ENCODE measurements at places on chromosomes 2 and 18.

GRCh38 chr2:113196839-113197238 is 23.1 kb downstream of the PSD4 start:
- DNase-seq, result no peak

GRCh38 chr2:192035731-192036442 is 158.8 kb downstream of the TMEFF2 start:
- DNase-seq, result no peak

DNA sequence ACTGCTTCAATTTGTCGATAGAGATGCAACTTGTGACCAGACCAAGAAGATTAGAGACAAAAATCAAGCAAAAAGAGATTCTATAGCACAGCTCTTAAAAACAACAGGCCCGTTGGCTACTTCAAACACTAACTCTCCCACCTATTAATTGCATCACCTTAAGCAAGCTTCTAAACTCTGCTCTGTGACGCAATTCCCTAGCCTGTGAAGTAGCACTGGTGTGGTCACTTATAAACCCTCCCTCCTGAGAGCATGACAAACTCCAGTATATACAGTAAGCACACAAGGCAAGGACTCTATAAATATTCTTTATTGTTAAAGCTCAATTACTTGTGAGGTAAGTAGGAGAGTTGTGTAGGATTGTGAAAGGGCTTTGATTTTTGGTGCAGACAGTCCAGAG is 72.3 kb downstream of the CMPK2 start:
- DNase-seq, result no peak

- DNase-seq, result no peak
Measured at GRCh38 chr2:152571048-152571766, 146.1 kb downstream of the PRPF40A start.

- DNase-seq, result no peak
Measured at GRCh38 chr18:79411614-79412526, 16.1 kb downstream of the NFATC1 start.

DNA sequence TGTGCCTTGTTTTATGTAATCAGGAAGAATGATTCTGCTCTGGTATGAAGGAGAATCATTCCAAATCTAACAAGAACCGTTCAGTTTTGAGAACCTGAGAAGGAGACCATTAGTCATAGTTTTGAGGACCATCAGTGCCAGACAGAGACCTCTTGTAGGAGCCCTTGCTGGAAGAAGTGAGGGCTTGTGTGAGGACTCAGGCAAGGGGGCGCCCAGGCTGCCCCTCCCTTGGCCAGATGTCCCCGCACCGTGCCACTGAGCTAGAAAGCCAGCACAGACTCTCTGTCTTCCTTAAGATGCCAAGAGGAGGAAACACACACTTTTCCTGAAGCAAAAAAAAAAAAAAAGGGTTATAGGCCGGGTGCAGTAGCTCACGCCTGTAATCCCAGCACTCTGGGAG is 55.7 kb upstream of the SLC39A10 start:
- DNase-seq, result no peak

DNA sequence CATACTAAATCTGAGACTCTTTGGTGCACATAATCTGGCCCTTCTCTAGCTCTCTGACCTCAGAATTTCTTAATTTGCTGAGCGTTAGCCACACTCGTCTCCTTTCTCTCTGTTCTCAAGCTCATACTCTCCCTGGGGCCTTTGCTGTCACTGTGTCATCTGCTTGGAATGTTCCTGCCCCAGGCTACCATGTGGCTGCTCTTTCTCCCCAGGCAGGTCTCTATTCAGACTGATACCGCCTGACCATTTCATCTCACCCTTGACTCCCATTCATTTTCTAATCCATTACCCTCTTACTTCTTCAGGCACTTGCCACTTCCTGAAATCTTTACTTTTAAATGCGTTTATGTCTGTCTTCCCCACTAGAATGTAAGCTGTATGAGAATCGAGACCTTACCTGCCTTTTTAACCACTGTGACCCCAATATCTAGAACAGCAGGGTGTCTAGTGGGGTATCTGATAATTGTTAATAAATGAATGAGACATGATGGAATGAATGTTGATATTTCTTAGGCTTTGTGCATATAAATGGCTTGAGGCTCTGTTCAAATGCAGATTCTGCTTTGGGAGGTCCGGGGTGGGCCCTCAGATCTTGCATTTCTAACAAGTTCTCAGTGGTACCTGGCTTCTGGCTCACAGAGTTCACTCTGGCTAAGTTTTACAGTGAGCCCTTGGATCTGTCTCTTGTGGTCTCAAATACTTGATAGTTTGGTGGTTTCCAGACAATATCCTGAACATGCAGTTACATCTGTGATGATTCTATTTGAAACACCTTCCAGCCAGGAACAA is 89.9 kb upstream of the EPC2 start:
- no peak for DNase-seq

DNA sequence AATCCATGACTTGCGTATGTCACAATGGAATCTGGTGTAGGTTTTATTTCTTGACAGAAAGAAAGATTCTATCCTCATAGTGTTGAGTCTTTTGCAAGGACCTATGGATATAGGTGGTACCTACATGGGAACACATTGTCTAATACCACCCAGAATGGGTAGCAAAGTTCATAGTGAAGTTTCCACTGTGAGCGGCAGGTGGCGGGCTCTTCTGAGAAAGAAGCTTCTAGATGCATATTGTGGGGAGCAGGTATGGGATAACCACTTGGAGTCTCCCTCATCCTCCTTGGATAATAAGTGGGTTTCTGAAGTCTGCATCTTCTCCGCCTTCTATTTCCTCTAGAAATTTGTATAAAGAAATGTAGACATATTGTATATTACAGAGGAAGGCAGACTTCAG is 44.9 kb downstream of the LINC00305 start:
- no peak for DNase-seq

Data from cerebellar nuclear complex (tissue), 1 donor.